ENCODE measurements at places on chromosomes 1 and 21. TPM values are rescaled to one million over a fixed set of nuclear protein-coding genes. Genes with fewer than 3 reads are reported as not detected.

AADACL4 gene
- not detected for total RNA-seq

TMEM52 gene
- 0.65 TPM for total RNA-seq

KIF26B gene
- 0.02 TPM for total RNA-seq

ZNF683 gene
- not detected for total RNA-seq

RGS8 gene
- total RNA-seq, result not detected

CCDC30 gene
- 0.80 TPM for total RNA-seq

CFAP141 gene
- not detected for total RNA-seq

TEDDM1 gene
- total RNA-seq, result not detected

HAO2 gene
- not detected for total RNA-seq

MTARC1 gene
- total RNA-seq, result 8.3 TPM

RAB3B gene
- total RNA-seq, result 9.1 TPM

PCNX2 gene
- total RNA-seq, result 13.1 TPM

SLAMF1 gene
- not detected for total RNA-seq

TNFSF18 gene
- total RNA-seq, result not detected

Data from A549 treated with DMSO at 1 μM for 4 hours (cell line).